Activated CD4-positive, alpha-beta memory T cell treated with anti-CD3 and anti-CD28 coated beads, Interleukin-2, amount 10 ng/mL, durations not matched to agents 7 days and 5 days (primary cell): ENCODE measurements at places on chromosomes 3 and 15. TPM values are rescaled to one million over a fixed set of nuclear protein-coding genes. Genes with fewer than 3 reads are reported as not detected.

DNA sequence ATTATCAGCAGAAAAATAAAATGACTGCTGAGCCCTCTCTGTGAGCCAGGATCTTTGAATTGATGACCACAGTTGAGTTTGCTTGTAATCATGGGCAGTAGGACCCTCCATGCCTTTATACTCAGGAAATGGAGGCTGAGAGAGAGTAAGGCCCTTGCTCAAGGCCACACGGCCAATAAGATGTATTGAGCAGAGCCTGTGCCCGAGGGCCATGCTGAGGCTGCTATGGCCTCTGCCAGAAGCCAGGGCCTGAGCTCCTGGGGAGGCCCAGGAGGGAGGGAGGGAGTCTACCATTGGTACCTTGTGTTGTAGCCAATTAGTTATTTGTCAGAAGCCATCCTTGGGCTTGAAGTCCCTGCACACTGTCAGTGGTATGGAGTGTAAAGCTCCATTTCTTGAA, 151.4 kb downstream of the DNAJB8 start:
- no peak overlapping the region for H3K4me3 ChIP-seq
- no peak overlapping the region for H3K27ac ChIP-seq
- H3K4me1 ChIP-seq = peaks cover 14% of the 10 kb centered on the region
- H3K27me3 ChIP-seq = no peaks in the 10 kb centered on the region
- DNase-seq = no peak

GRCh38 chr3:157807280-157807679, 298.9 kb downstream of the SHOX2 start:
- no peak overlapping the region for H3K4me3 ChIP-seq
- no peak overlapping the region for H3K27ac ChIP-seq
- no peaks in the 10 kb centered on the region for H3K36me3 ChIP-seq
- no peaks in the 10 kb centered on the region for H3K27me3 ChIP-seq
- no peak for DNase-seq
- no peaks in the 10 kb centered on the region for H3K4me1 ChIP-seq

DNA sequence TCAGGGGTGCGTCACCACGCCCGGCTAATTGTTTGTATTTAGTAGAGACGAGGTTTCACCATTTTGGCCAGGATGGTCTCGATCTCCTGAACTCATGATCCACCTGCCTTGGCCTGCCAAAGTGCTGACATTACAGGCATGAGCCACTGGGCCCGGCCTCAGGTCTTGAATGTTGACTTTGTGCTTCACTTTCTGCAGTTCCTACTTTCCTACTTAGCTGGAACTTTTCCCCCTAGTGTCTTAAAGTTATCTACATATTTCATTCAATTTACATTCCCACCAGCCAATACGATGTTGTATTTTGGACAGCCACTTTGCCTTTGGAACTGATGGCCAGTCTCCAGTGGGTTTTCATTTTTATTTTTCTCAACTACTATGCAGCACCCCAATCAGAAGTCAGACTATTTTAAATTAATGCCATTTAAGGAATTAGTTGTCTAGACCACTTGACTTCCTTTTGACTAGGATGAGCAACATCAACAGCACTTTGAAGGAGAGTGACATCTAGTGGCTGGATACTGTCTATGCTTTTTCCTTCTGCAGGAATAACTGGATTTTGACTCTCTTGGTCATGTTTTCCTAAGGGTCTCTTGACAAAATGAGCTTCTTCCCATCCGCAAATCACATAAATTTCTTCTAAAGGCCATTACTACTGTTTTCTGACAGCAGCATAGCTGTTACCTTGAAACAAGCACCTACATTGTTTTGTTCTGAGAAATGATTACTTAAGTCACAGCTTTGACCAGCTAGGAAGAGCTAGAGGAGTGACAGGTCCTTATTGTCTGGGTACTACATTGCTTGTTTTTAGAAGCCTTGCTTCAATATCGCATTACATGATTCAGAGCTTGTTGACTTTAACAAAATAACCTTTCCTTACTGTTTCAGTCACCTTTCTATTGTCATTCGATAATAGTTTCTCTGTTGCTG, 140.2 kb downstream of the ITPR1 start:
- DNase-seq = no peak
- H3K36me3 ChIP-seq = no peaks in the 10 kb centered on the region
- H3K27ac ChIP-seq = no peak overlapping the region
- peaks cover 5% of the 10 kb centered on the region for H3K4me1 ChIP-seq
- H3K4me3 ChIP-seq = no peak overlapping the region

DNA sequence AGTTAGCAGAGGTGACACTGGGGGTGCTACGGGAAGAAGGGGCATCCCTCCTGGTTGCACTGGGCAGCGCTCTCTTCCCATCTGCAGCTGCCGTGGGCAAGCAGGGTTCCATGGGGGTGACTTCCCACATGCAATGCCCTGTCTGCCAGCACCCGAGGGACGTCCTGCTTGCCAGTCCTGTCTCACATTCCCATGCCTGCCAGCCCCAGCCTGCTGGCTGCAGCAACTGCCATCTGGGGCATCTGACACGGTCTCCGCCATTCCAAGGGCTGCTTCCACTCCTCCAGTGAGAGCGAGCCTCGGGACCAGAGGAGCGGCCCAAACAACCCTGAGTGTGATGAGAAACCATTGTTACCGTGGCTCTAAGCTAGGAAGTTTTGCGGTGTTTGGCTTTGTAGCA, 45.4 kb upstream of the RPL32 start:
- H3K27me3 ChIP-seq = peaks cover 57% of the 10 kb centered on the region
- H3K4me1 ChIP-seq = peaks cover 8% of the 10 kb centered on the region
- no peak overlapping the region for H3K4me3 ChIP-seq
- H3K36me3 ChIP-seq = no peaks in the 10 kb centered on the region
- H3K27ac ChIP-seq = no peak overlapping the region

GRCh38 chr15:68658151-68658550, 79.4 kb downstream of the CORO2B start:
- H3K4me1 ChIP-seq = no peaks in the 10 kb centered on the region
- no peak overlapping the region for H3K4me3 ChIP-seq
- DNase-seq = no peak
- H3K36me3 ChIP-seq = no peaks in the 10 kb centered on the region
- peaks cover 5% of the 10 kb centered on the region for H3K27me3 ChIP-seq

DNA sequence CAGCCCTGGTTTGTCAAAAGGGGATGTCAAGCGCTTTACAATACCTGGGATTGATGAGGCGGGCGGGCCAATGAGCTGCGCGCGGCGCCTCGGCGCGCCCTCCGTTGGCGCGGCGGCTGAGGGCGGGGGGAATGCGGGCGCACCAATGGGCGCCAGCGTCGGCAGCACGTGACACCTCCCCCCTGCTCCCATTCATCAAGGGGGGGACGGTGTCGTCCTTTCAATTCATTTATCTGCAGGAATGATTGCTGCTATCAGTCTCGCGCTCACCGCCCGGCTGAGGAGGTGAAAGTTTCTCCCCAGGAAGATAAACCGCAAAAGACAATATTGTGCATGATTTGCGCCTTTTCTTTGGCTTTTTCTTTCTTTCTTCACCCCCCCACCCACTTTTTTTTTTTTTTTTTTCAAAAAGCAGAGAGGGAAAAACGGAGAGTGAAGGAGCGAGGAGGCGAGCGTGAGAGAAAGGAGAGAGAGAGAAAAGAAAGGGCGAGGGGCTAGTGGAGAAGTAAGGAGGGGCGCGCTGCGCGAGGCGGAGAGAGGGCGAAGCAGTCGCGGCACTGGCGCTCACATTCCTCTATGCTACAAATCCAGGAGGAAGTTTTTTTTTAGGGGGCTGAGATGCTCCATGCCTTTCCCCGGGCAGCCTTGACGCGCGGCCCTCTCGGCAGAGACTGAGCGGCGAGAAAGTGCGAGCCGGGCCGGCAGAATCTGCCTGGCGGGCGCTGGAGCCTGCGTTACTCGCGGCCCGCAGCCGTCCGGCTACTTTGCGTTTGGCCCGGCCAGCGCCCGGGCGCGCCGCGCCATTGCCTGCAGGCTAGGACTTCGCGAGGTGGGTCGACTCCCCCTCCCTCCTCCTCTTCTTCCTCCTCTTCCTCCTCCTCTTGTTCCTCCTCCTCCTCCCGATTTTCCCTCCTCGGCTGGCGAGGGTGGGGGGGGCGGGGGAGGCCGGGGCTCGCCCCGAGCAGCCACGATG, at the start of gene ZIC1:
TSS of gene ZIC1 (plus strand) at position 223 of the 973 bp plus-strand sequence. CDS start at position 971, 748 bp downstream.
- peaks cover 81% of the 10 kb centered on the region for H3K27me3 ChIP-seq
- H3K4me1 ChIP-seq = peaks cover 23% of the 10 kb centered on the region

GRCh38 chr3:193764959-193765358, 172.0 kb downstream of the OPA1 start:
- no peaks in the 10 kb centered on the region for H3K4me1 ChIP-seq
- no peak for DNase-seq
- no peak overlapping the region for H3K4me3 ChIP-seq
- H3K27ac ChIP-seq = no peak overlapping the region
- peaks cover 21% of the 10 kb centered on the region for H3K27me3 ChIP-seq

GRCh38 chr3:184954251-184954650, 142.3 kb downstream of the VPS8 start:
- DNase-seq = no peak
- H3K36me3 ChIP-seq = peaks cover 16% of the 10 kb centered on the region
- H3K4me1 ChIP-seq = peaks cover 8% of the 10 kb centered on the region
- no peaks in the 10 kb centered on the region for H3K27me3 ChIP-seq
- H3K4me3 ChIP-seq = no peak overlapping the region

DNA sequence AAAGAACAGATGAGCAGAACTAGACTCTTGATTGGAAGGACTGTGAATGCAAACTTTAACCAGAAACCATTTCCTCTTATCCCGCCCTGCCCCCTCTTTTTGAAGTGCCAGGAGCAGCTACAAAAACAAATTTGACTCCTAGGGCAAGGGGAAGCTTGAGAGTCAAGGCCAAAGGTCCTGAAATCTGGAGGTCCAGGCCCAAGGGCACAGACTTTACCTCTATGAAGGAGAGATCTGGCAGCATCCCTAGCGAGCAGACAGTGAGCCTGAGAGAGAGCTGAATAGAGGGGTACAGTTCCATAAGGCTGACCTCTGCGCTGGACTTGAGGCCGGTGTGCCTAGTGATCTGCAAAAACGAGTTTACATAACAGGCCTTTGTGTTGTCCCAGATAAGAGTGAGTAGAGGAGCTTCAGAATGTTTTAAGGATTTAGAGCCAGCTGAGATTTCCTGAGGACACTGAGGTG, 5.1 kb downstream of the RAB43 start:
- peaks cover 64% of the 10 kb centered on the region for H3K36me3 ChIP-seq
- H3K4me3 ChIP-seq = peak overlapping the region; percentile 66
- H3K27ac ChIP-seq = peak overlapping the region; percentile 84
- H3K27me3 ChIP-seq = no peaks in the 10 kb centered on the region
- peak; percentile 27 for DNase-seq

The TMCO5A gene
- not detected for total RNA-seq
